ENCODE measurements at places on chromosomes 11 and 22.
A peak's percentile ranks its signal among the peaks of the same experiment; 100 is the strongest.

DNA sequence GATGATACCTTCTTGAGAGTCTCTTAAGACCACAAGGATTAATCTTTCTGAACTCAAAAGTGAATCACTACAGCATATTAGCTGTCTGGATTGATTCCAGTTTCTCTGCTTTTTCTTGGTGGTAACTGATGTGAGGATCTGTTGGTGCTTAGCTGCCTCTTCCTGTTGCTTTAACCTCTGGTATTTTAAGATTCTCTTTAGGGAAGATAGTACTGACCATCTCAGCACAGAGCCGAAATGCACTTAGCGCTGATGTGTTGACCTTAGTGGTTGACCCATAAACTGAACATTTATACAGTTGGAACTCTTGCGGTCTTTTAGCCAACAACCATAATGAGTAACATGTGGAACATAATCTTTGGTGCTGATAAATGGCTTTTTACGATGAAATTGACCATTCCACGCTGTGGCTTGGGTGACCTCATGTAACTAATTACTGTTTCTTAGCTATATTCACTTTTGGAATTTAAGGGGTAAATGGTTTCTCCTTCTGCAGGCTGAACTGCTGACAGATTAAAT lies 33.7 kb downstream of the APLP2 start:
- DNase-seq = no peak

DNA sequence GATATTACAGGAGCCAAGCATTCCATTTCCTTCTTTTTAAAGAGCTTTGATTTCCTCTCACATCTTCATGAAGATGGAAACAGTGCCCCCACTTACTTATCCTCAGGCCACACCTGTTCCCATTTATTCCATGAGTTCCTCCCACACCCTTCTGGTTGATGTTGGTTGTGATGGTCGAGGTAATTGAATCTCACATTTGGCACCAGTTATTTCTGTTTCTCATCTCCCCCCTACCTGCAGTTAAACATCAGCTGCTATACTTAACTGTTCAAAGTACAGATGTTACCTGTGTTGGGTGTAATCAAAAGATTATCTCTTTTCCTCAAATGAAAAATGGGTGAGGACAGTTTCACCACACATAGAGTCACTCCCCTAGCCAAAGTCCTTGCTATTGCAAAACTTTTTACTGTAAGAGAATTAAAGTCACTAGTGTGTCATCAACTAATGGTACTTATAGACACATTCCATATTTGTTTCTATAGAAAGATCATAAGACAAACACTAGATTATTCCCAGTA lies 1.9 kb downstream of the TMEM45B start:
- DNase-seq = no peak

- no peak for DNase-seq
Observed at GRCh38 chr11:115555336-115556090, 51.3 kb upstream of the CADM1 start.

- DNase-seq = no peak
Observed at GRCh38 chr11:1770528-1770927, 6.8 kb upstream of the CTSD start.

DNA sequence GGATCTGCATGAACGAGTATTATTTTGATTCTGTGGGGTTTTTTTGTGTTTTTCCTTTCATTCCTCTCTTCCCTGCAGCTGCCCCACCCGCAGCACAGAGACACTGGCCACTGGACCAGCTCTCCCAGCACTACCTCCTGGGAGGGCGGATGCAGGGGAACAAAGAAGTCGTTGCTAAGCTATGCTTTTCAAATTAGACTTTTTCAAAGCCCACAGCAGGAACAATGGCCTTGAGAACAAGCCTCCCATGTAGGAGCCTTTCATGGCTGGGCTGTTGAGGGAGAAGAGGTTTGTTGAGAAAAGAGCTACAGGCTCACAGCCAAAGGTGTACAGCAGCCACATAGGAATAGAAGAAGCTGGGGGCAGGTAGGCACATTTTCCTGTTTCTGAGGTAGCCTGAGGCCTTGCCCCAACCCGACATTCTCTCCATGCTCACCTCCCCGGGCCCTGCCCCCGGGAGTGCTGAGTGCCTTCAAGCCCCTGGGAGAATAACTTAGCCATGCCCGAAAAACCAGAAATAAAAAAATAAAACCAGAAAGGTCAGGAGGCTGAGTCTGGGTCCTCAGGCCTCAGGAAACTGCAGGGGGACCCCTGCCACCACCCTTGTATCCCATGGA lies 20.5 kb upstream of the SYT12 start:
- no peak for DNase-seq

DNA sequence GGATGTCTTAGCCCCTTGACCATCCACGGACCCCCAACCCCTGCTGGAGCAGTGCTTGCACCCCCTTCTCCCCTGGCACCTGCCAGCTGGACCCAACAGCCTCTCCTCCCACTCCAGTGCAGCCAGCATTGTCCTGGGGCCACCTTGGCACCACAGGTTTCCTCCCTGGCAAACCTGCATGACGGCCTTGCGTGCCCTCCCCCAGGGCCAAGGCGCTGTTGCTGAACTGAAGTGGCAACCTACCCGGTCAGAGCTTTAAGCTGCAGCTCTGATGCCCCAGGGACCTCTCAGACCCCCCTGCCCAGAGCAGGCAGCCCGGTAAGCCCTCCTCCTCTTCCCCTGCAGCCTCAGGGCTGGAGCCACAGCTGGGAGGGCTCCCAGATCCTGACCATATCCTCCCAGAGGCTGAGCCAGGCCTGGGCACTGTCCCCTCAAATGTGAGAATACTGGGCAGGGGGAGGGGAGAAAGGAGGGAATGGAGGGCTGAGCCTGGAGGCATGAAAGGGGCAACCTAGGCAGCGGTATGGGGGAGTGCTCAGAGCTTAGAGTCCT lies 1.8 kb upstream of the LRRC75B start:
- DNase-seq = no peak

- DNase-seq = no peak
Observed at GRCh38 chr11:124238512-124238911, 2.4 kb upstream of the OR8G1 start.

- DNase-seq = no peak
Observed at GRCh38 chr22:46674367-46674781, 54.2 kb downstream of the GRAMD4 start.

- no peak for DNase-seq
Observed at GRCh38 chr11:10450462-10451425, 4.3 kb upstream of the AMPD3 start.

- DNase-seq = peak; percentile 82
Observed at GRCh38 chr22:46078241-46079092, 71.9 kb upstream of the PPARA start.

GRCh38 chr11:62373464-62374119 lies 36.3 kb downstream of the ASRGL1 start:
- DNase-seq = no peak

DNA sequence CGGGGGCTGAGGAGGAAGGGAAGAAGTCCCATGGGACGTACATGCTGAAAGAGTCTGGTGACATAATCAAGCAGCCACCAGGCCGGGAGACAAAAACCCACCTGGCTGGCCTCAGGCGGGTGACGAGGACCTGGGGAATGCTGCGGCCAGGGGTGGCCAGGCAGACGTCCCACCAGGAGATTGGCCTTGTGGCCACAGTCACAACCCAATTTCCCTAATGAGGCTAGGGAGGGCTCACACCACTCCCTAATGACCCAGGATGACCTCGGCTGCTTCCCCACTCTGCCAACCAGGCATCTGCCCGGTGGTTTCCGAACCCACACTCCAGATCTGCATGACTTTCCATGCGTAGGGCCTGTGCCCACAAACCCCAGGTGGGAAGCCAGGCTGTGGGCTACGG lies 66.9 kb downstream of the SCUBE1 start:
- no peak for DNase-seq

GRCh38 chr11:15289723-15290122 lies 175.0 kb downstream of the INSC start:
- no peak for DNase-seq

GRCh38 chr11:58562375-58562800 lies 13.3 kb downstream of the LPXN start:
- DNase-seq = no peak

DNA sequence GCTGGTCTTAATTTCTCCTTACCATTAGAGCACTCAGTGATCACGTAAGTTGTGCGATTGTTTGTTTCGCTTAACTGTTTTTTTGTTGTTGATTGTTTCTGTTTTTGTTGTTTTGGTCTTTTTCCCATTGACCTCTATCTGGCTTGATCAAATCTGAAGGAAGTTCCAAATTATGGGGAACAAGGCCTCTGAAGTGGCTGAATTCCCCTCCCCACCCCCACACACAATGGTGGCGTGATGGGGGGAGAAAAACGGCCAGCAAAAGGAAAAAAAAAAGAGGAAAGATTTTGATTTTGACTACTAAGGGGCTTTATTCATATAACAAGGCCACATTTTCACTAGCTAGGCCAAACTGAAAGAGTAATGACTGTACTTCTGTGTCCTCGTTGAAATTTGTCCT lies 53.6 kb downstream of the OSBPL5 start:
- DNase-seq = no peak

GRCh38 chr22:30214703-30215407 lies 31.7 kb downstream of the LIF start:
- DNase-seq = no peak

DNA sequence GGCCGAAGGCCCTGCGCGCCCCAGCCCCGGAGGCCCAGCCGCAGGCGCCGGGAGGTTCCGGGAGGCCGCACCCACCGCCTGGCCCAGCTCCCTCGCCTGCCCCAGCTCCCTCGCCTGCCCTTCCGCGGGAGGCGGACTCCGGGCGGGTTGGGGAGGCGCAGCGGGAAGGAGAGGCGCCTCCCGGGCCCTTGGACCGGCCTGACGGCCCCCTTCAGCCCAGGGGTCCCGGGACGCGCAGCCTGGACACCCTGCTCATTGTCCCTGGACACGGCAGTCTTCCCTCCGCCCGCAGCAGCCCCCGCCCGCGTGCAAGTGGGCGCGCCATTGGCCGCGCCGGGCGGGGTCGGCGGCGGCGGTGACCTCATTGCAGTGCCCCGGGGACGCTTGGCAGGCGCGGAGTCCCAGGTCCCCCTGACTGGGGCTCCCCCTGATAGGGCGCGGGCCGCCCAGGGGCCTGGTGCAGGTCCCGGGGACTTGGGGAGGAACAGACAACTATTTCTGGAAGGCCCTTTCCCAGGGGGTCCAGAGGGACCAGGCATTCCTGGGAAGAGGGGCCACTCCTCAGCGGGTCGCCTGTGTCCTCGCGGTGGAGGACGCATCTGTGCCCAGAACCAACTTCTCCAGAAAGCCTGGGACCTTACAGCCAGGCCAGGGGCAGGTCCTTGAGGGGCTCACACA lies 501 bp downstream of the CD151 start:
- no peak for DNase-seq

GRCh38 chr22:40654522-40655167 lies 18.1 kb upstream of the MRTFA start:
- DNase-seq = peak; percentile 37

DNA sequence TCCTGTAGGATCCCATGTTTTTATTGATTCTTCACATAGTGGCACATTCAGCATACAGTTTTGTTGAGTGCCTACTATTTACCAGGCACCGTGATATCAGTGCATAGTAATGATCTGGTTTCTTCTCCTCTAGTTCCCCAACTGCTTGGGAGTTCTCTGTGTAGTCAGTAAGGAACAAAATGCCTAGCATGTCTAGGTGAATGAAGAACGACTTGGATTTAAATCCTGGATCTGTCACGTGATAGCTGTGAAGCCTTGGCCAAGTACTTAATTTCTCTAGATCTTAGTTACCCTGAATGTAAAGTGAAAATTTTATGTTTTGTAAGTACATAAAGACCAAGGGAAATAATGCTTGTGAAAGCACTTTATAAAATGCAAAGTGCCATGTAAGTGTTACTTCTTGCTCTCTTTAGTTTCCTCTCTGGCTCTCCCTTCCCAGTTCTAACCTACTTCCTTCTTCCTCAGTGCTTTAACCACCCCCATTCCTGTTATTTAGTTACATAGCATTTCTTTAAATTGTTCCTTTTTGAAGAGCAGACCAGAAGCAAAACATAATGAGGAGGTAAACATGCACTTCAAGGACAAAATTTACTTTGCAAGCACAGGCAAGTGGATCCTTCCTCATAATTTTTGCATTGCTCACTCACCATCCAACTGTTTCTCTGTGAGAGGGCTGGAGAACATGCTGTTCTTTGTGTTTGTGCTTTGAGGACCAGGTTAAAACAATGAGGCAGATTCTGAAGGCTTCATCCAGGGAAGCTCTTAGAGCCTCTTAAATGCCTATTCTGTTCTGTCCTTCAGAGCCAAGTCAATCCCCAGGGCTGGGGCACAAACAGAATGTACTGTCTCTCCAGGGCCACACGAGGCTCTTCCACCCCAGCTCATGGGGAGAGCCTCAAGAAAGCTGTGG lies 353.9 kb upstream of the TENM4 start:
- no peak for DNase-seq

DNA sequence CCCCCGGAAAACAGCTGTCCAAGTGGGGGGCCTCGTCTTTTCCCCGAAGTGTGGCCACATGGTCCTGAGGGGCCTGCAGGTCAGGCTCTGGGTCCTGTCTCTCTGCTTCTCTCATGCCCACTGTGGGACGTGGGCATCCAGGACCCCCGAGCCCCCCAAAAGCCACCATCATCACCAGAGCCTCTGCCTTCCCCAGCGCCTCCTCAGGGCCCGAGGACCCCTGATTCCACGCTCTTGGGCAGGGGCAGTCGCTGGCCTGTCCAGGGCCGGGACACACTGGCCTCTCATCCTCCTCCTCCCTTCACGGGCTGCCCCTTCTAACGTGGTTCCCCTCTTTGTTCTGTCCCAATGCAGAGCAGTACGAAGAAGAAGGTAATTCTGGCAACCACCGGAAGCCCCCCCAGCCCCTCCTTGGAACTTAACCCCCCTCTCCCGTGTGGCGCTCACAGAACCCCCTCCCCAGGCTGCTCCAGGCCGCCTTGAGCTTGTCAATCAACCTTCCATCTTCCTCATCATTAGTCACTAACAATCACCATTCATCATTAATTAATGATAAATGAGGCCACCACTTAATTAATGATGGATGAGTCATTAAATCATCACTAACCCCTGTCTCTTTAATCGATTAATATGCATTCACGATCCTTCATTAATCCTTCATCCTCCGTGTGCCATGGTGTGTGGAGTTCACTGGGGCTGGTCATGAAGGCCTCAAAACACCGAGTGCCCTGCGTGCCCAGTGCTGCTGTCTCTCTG lies 3.9 kb downstream of the TNNT3 start:
- DNase-seq = no peak

DNA sequence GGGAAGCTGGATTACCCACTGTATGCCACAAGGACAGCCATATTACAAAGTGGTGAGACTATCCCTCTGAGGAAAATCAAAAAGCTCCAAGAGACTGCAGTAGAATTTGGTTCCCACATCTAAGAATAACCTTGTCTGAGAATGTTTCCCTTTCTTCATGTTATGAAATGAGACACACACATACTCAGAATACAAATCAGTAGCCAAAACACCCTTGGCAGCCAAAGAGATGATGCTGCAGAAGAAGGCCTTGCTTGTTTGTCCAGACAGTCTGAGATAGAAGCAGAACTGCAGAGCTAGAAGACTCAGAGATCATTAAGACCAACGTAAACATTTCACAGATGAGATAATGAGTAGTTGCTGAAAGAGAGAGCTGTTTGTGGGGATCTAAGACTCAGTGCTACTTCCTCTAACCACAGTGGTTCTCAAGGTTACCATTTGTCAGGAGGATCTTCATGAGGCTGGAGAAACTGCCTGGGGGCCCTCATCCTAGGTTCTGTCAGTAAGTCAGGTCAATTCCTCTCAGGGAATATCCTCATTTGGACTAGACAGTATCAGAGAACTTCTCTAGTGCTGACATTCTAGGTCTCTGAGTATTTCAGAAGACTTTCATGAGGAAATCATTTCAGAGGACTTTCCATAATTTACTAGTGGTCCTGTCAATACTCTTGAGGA lies 38.9 kb downstream of the RELT start:
- no peak for DNase-seq

GRCh38 chr11:13297308-13297916 lies 19.8 kb downstream of the BMAL1 start:
- DNase-seq = no peak

- DNase-seq = no peak
Observed at GRCh38 chr11:45534132-45534531, 131.3 kb downstream of the CHST1 start.

Data from cerebellar nuclear complex (tissue), 1 donor.